ENCODE measurements at places on chromosomes 5 and 9. TPM values are rescaled to one million over a fixed set of nuclear protein-coding genes. Genes with fewer than 3 reads are reported as not detected.

The NEUROG1 gene
- not detected for total RNA-seq

DNA sequence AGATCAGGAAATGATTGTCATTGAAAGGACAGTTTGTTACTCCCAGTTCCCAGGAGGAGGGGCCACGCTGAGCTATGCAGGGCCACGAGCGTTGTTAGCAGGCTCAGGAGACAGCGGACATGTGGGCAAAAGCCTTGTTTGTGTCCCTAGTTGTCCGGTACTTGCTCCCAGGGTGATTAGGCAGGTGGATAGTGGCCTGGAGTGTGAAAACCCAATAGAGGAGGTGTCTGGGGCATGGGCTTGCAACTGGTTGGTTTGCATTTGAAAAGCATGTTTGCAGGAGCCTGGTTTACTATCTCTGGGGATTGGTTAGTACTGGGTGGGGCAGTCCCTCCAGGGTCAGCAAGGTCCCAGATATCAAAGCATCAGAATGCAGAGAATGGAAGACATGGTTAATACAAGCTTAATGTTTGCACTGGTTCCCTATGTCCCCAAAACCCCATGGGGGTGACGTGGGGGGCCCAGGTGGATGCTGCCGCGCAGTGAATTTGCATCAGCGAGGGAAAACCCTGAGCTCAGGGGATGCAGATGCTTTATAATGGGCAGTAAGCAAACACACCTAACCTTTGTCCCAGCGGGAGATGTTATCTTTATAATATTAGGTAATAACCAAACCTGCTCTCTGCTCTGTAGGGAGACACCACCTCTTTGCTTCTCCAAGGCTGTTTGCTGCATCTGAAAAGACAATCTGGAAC lies 39.7 kb downstream of the ROPN1L start:
- no peak for DNase-seq

DNA sequence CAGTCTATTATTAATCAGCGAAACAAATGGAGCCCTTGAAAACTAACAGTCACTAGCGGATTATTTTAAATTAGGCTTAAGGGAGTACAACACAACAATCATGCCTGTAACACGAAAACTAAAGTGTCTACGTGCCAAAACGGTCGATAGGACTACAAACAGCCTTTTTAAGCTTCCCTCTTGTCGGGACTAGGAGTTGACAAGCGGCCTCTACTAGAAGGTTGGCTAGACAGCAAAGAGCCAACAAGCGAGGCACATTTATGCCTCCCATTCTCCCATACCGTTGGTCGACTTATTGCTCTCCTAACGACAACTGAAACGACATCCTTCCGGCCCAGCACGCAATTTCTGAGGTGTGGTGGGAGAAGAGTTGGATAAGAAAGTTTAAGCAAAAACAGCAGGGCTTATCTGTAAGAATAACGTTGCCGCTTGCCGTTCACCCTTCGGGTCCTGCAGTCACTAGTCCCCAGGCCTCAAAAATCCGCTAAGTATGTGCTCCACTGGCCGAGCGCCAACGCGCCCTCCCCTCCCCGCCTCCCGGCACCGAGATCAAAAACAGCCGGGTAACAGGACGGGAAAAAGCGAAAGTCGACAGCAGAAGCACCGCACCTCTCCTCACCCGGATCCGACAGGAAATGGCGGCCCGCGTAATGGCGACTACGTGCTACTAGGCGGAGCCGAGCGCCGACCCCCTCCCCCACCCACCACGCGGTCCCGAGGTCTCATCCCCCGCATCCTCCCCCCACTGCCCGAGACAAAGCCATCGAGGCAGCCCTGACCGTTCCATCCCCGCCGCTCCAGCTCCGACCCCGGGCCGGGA lies 813 bp downstream of the HNRNPK start:
- DNase-seq: peak; percentile 68

GRCh38 chr5:11363631-11364178 lies 540.5 kb downstream of the CTNND2 start:
- DNase-seq: no peak

DNA sequence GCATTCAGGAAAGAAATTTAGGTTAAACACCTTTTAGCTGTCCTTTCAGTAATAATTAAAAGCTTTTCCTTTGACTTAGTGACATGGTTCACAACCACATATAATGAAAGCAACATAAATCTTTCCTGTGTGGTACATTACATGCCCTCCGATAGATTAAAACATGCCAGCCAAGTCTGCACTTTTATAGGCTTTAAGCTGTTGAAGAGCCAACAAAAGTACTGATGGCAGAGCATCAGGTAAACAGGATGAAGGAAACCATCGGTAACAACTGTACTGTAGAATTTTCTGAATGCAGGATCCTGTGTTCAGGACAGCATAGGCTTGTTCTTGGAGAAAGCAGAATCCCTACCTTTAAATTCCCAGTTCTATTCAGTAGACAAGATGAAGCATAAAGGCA lies 226.6 kb downstream of the MLLT3 start:
- DNase-seq: no peak

- no peak for DNase-seq
These were observed 11.5 kb downstream of the GFPT2 start for GRCh38 chr5:180341595-180341994.

- DNase-seq: no peak
These were observed 56.0 kb downstream of the GABBR2 start for GRCh38 chr9:98652741-98653140.

The CARTPT gene
- not detected for total RNA-seq

- DNase-seq: peak; percentile 20
These were observed 165.0 kb downstream of the SYK start for GRCh38 chr9:90966480-90967144.

DNA sequence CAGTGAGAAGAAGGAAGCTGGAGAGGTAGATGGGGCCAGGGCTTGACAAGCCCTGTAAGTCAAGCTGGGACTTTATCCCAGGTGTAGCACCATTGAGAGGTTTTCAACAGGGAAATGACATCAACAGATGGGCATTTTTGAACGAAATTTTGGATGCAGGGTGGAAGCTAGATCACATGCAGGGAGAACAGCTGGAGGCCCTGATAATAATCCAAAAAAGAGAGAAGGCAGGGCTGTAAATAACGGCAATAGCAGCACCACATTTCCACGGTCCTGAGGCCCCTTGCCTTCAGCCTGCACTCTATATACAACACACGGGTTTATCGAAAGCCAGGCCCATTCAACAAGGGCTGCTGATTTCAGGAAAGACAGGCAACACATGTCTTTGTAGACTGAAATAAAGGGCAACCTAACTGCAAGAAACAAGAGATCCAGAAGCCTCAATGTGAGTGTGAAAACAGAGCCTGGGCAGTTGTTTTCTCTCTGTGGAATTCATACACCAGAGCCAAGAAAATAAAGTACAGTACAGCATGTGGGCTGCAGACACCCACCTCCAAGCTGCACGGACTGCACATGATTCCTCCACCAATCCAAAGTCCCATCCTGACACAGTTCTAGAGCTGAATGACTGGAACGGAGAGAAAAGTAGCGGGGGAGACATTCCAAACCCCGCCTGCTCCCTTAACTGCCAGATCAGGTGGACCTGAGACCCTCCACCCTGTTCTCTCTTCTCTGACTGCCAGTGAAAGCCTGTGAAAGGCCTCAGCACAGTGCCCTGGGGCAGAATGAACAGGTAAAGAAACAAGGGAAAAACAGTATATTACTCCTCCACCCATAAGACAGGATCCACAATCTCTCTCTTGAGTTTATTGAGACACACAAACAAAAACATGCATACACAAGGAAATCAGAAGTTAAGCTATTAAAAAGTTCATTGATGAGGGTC lies 36.3 kb downstream of the KLHL3 start:
- no peak for DNase-seq

DNA sequence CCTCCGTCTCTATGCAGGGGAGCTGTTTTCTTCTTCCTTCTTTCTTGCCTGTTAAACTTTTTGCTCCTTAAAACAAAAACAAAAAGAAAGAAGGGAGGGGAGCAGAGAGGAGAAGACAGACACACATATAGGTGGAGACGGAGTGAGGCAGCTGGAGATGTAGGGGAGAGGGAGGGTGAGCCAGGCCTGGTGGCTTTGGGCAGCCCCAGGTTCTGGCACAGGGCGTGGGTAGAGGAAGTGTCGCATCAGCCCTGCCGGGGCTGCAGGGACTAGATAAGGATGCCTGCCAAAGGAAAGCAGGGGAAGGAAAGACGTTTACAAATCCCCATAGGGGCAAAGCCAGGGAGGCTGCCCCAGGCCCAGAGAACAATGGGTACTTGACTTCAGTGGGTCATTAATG lies 38.7 kb upstream of the PTGS1 start:
- DNase-seq: no peak

DNA sequence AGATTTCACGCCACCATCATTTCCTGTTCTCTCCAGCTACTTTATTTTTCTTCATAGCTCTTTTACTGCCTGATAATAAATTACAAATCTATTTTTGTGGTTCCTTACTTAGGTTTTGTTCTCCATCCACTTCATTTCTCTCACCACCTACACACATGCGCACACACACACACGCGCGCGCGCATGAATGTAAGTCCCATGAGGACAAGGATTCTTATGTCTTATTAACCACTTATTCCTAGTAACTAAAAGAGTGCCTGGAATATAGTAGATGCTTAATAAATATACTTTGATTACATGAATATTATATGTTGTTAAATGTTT lies 116.5 kb downstream of the TRPM6 start:
- no peak for DNase-seq

DNA sequence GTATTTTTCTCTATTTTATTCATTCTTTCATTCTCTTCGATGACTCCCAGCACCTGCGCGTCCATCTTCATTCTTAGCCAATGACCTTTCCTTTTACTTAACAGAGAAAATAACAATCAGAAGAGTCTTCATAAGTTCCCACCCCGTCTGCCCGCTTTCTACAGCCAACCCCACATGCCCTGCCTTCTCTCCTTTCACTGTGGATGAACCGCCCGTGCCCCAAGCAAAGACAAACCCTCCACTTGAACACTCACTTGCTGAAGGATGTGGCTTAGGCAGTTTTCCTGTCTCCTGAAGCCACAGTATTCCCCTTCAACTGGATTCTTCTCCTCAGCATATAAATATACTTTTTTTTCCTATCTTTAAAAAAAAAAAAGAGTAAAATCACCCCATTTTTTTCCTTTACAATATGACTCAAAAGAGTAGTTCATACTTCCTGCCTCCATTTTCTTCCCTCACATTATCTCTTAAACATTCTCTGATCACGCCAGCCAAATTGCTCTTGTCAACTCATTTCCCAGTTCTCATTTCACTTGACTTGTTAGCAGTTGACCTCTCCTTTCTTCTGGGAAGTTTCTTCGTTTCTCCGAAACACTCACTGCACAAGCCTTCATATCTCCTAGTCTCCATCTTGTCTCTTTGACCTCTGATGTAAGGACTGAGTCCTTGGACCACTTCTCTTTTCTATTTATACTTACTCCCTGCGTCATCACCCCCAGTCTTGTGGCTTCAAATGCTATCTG lies 11.1 kb downstream of the NIPSNAP3B start:
- DNase-seq: no peak

Data from HFFc6 (cell line).